ENCODE measurements at places on chromosomes 7 and 10. TPM values are rescaled to one million over a fixed set of nuclear protein-coding genes. Genes with fewer than 3 reads are reported as not detected.

DNA sequence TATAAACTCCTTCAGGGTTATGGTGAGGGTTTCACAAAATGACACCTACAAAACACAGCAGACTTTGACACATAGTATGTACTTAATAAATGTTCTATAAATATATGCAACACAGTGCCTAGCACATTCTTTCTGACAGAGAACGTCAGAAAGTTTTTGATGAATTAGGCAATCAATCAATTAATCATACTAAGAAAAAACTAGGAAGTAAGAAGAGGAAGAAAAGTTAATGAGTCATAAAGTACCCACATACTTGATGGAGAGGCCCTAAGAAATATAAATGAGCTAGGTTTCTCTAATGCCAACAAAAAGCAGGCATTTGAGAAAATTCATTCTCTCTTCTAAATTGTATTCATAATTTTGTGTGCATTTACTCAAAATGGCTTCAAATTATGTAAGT is 192.7 kb upstream of the VWC2 start:
- DNase-seq = no peak

DNA sequence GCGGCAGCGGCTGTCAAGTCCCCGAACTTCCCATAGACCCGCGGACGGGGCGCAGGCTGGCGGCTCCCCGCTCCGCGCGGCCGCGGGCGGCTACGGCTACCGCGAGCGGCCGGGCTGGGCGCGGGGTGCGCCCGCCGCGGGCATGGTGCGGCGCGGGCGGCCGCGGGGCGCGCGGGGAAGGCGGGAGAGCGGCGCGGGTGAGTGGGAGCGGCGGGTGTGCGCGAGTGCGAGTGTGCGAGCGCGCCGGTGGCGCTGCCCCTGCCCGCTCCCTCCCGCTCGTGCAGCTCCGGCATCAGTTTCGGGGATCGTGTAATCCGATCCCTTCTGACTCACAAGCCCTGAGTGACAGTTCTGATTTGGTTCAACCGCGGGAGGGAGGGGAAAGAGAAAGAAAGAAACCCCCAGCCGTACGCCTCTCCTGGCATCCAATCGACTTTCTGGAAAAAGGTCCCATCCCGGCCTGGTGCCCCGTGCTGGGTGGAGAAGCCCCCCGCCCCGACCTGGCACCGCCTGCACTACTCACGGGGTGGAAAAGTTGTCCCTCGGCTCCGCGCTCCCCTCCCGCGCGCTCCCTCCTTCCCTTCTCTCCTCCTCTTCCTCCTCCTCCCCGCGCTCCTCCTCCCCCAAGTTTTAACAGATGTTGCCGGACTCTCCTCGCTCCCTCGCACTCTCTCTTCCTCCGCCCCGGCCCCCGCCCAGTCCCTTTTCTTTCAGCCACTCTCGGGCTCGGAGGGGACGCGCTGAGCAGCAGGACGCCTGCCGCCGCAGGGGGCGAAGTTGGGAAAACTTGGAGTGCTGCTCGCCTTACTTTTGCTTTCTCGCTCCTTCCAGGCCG is at the start of gene GLI3:
Gene GLI3, minus strand, starts transcription at position 234 of the 835 bp plus-strand sequence. CDS start 13,956 bp downstream, outside the sequence.
- DNase-seq = peak; percentile 71

DNA sequence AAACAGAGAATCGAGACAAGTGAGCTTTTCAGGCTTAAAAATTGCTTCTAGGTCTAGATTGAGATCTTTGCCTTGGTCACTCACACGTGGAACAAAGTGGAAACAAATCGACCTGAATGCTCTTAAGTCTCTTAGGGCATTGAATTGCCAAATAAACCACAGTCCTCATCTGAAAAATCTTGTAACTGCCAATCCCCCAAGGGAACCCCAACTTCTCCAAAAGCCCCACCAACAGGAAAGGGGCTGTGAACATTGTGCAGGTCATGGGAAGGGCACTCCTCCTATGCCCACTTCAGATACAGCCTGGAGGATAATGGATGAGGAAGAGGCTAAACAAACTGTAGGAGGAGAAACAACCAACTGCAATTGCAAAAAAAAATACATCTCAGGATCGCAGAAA is 91.3 kb downstream of the DGKI start:
- no peak for DNase-seq

GRCh38 chr10:17203416-17203815 is 1.9 kb upstream of the TRDMT1 start:
- no peak for DNase-seq

GRCh38 chr10:74418285-74418872 is 267.4 kb downstream of the ADK start:
- no peak for DNase-seq

GRCh38 chr7:128732521-128733277 is 6.5 kb upstream of the CALU start:
- no peak for DNase-seq

GRCh38 chr10:43042503-43043341 is 34.1 kb upstream of the RET start:
- no peak for DNase-seq

- no peak for DNase-seq
Measured at GRCh38 chr10:131418681-131419080, 107.2 kb upstream of the TCERG1L start.

Gene ZPBP
- total RNA-seq = not detected

Gene RBP4
- 59.9 TPM for total RNA-seq

Gene ELFN1
- 1.4 TPM for total RNA-seq

Gene SKAP2
- total RNA-seq = 13.6 TPM

Gene MYL7
- total RNA-seq = not detected

Gene LIPK
- not detected for total RNA-seq

All from mucosa of gallbladder (tissue), 1 donor.